ENCODE measurements at places on chromosomes 2 and 18.
A peak's percentile ranks its signal among the peaks of the same experiment; 100 is the strongest.

- no peak for DNase-seq
These were observed 228.4 kb upstream of the SP5 start for GRCh38 chr2:170486730-170487129.

DNA sequence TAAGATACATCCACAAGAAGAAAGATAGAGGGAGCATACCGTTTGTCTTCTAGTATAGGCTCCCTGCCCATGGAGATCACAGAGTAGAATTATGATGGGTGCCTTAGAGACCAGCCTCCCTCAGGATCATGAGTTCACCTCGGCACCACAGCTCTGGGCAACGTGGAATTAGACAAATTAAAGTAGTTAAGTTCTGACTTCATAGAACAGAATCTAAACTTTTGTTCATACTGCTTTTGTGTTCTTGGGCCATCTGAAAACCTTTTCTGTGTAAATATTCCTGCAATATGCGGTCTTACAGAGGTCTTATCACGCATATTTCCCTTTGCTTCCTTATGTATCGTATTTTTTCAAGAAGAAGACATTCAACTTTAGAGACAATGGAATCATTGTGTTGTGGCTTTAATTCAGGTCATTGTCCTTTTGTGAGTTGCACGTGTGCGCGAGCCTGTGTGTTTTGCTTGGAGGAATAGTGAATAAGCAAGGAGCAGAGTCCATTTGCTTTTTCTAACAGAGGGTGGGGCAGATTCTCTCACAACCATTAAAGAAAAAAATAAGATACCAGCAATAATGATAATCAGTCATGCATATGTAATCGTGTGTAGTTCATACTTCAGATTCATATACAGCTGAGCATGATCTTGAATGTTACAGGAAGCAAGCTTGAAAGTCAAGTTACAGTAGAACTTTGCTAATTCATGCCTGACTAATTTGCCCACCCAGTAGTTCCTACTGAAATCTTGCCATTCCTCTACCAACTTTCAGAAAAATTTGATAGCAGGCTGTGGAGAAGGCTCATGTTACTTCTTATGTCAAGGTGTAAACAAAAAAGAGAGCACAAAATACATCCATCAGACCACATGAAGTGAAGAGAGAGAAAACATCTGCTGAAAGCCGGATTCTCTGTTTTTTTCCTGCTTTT lies 243.6 kb downstream of the NEDD4L start:
- no peak for DNase-seq

- no peak for DNase-seq
These were observed 572.3 kb downstream of the IRS1 start for GRCh38 chr2:226227341-226227740.

DNA sequence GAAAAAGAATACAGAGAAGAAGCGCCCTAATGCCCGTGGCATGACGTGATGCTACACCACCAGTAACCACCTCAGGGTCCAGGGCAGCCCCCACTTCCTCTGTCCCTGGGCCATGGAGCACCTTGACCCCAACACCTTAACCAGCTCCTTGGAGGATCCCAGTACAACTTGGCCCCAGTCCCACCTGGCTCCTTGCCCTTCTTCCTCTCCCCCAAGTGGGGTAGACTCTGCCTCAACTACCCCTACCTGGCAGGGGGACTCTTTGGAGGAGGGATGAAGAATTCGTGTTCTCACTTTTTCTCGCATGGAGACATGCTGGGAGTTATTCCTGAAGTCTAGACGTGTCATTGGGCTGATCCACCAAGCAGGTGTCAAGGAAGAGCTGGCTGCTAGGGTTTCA lies 18.9 kb downstream of the TRABD2A start:
- no peak for DNase-seq

DNA sequence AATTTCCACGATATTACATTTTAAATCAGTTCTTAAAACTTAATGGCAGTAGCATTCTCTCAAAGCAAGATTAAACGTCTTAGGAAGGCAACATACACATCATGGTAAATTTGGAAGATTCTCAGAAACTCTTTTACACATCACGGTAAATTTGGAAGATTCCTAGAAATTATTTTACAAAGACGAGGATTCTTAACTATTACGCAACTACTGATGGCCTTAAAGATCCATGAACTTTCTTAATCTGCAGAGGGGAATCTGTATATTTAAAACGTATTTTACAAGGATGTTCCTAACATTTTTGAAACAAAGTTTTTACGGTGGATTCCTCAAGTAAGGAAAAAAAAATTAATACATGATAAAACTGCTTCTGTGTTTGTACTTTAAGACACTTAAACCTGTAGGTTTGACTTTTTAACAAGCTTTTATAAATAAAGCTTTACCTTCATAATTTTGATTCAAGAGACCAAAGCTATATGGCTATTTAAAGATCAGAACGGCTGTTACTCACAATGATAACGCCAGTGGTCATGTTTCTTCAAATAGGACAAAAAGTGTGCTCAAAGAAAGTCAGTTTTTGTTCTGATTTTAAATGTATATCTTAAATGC lies 1.7 kb downstream of the ATF2 start:
- DNase-seq = no peak

- DNase-seq = no peak
These were observed 27.2 kb downstream of the CDKL4 start for GRCh38 chr2:39216346-39217191.

GRCh38 chr2:239585422-239585821 lies 184.6 kb upstream of the HDAC4 start:
- DNase-seq = no peak

GRCh38 chr2:37506407-37507050 lies 162.1 kb downstream of the QPCT start:
- DNase-seq = no peak

GRCh38 chr18:13067124-13067523 lies 76.0 kb downstream of the CEP192 start:
- no peak for DNase-seq

- DNase-seq = no peak
These were observed 296.5 kb downstream of the MTX2 start for GRCh38 chr2:176565641-176566323.

GRCh38 chr2:190467575-190468083 lies 59.5 kb downstream of the MFSD6 start:
- no peak for DNase-seq

GRCh38 chr2:73892631-73893329 lies at the start of gene ACTG2:
Gene ACTG2 (plus strand): TSS chr2:73893008. CDS start chr2:73901312, 8,304 bp downstream.
- peak; percentile 18 for DNase-seq

GRCh38 chr2:64318476-64318748 lies 135.6 kb upstream of the LGALSL start:
- DNase-seq = no peak

DNA sequence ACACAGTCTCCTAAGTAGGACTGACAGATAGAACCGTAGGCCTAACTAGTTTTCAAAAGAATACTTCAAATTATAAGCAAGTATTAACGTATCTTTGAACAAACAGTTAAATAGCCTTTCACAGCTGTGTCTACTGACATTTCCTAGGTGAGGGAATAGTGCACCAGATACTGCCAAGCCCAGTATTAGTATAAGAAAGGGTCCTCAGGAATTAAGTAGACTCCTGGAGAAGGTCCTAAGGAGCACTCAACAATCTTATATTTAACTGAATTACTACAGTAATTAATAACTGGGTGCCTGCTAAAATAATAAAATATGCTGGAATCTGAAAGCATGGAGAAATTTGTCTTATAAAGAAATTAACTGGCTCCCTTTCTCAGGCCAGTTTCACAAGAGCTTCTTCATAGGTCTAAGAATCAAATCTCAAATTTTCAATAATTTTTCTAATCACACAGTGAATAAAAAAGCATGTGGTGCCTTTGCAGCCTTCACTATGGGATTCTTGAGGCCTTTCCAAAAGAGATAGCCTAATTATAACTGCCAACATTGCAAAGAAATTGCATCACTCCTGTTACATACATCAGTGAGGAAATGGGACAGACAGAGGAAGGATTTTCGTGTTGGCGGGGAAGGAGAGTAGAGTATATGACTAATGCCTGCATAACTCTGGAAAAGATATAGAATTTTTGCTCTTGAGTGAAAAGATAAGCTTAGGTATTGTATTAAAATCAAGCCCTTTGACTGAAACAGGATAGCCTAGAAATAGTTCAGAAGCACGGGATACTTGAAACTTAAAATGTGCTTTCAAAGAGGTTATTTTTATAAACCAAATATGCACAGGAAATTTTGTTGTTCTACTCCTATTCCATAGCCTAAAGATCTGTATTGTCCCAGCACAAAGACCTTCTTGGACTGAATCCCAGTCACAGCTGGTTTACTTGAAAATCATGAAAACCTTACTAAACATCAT lies 228.6 kb upstream of the STK17B start:
- DNase-seq = no peak

DNA sequence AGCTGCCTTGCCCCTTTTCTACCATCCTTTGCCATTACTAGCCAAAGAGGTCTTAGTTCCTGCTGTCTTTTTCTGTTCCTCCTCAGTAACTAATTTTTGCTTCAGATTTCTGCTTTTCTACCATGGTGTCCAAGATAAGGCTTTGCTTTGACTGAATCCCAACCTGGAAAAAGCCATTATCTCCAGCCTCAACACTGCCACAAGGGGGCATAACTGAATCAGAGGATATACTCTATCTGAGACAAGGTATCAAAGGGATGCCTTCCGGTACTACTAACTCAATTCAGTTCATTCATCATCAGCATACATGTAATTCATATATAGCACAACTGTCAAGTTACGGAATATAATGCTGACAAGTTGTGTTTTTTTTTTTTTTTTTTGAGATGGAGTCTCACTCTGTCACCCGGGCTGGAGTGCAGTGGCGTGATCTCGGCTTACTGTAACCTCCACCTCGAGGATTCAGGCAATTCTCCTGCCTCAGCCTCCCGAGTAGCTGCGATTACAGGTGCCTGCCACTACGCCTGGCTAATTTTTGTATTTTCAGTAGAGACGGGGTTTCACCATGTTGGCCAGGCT lies 11.4 kb downstream of the OSGEPL1 start:
- DNase-seq = peak; percentile 25

DNA sequence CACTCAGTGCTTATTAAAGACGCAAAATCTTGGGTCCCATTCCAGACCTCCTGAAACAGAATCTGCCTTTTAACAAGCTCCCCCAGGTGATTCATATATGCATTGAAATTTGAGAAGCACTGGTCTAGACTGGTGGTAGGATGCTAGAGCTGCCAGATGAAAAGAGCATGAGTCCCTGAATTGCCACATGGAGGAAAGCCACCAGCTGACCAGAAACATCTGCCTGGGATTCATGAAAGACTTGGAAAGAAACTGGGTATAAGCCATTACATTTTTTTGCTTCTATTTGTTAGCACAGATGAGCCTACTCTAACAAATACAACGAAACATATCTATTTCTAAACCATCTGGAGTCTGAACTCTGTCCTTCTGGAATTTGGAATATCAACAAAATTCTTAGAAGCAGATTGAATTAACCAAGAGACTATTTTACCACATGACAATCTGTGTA lies 228.9 kb downstream of the RBM43 start:
- no peak for DNase-seq

GRCh38 chr2:41644936-41645335 lies 402.9 kb upstream of the PKDCC start:
- DNase-seq = no peak

DNA sequence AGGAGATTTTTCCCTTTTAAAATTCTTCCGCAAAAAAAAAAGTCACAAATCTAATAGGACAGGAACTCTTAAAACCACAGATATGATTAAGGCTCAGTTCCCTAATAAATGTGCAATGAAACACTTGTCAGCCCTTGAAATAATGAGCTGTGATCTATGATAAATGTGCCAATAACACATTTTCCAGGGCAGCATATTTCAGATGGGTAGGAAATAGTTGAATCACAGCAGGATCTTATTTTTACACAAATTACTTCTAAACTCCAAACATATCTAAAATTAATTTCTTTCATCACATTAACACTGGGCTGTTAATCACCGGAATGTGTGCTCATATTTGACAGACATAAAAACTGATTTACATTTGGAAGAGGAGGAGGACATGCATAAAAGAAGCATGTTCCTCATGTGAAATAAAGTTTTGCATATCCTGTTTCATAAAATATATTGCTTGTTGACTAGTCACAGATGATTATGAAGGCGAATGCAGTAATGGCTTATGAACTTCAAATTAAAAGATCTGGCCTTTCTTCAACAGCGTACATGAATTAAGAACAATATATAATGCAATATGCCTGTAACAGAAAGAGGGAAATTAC lies 281.4 kb downstream of the PAX3 start:
- no peak for DNase-seq

GRCh38 chr2:80058562-80058961 lies 246.0 kb downstream of the LRRTM1 start:
- peak; percentile 30 for DNase-seq

- no peak for DNase-seq
These were observed 10.6 kb downstream of the PDE1A start for GRCh38 chr2:182416191-182416590.

DNA sequence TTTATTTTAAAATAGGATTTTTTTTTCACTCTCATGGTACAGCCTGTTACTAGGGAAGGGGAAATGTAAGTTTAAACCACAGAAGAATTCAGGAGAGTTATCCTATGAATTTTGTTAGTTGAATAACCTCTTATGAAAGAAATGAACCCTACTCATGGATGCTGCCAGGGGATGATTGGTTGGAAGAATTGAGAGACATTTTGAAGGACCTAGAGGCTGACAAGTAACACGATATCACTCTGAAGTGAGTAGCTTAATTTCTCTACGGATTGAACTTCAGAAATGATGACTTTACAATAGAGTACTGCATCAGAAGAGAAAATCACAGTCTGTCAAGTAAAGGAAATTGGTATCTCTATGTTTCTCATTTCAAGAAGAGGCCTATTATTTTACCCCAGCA lies 1346.2 kb downstream of the SUCLG1 start:
- no peak for DNase-seq

DNA sequence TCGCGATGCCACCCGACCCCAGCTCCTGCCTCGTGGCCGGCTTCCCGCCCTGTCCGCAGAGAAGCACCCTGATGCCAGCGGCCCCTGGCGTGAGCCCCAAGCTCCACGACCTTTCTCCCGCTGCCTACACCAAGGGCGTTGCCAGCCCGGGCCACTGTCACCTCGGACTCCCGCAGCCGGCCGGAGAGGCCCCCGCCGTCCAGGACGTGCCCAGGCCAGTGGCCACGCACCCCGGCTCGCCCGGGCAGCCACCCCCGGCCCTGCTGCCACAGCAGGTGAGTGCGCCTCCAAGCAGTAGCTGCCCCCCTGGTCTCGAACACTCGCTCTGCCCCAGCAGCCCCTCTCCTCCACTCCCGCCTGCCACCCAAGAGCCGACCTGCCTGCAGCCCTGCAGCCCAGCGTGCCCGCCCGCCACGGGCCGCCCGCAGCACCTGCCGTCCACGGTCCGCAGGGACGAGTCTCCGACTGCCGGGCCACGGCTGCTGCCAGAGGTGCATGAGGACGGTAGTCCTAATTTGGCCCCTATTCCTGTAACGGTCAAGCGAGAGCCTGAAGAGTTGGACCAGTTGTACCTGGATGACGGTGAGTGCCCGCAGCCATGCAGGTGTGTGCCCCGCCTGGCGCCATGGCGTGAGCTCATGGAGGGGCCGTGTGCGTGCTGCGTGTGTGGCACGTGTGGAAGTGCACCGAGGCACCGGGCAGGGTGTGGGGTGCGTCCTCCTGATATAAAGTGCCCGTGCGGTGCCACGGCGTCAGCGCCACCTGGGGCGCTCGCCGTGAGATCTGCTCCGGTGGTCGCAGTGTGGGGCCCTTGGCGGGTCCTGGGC lies 90.8 kb downstream of the NFATC1 start:
- DNase-seq = no peak

GRCh38 chr18:37874721-37875120 lies 309.1 kb upstream of the CELF4 start:
- DNase-seq = no peak

- no peak for DNase-seq
These were observed 26.7 kb downstream of the STARD6 start for GRCh38 chr18:54330768-54331548.
